Stimulated activated CD4-positive, alpha-beta T cell treated with anti-CD3 and anti-CD28 coated beads, Interleukin-1b, Interleukin-23, amount 100 ng/mL, for 1 hour (primary cell): ENCODE measurements at places on chromosomes 1 and 21.

DNA sequence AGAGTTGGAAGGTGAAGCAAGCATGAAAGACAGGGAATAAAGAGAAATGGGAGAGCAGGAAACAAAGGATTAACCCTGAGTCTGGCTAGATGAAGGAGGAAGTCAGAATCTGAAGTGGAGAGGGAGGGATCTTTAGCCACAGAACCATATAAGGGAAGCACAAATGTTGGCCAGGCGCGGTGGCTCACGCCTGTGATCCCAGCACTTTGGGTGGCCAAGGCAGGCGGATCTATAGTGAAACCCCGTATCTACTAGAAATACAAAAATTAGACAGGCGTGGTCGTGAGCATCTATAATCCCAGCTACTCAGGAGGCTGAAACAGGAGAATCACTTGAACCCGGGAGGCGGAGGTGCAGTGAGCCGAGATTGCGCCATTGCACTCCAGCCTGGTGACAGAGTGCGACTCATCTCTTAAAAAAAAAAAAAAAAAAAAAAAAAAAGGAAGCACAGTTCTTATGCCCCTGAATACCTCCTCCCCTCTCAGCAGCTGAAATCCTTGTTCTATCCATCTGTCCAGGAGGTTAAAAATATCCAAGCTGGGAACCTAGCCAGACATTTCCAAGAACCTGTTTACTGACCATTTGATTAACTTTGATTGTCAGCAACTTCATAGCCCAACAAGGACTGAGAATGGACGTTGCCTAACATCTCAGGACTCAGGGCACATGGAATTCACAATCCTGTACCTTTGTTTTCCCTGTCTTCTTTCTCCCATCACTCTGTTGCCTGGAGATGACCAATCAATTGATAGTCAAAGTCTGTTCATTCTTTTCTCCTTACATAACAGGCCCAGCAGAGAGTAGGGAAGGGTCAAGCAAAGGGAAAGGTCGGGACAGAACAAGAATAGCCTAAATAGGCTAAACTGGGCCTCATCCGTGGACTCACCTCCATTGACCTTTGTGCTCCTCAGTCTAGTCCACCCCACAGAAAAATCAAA is 10.6 kb downstream of the TXNIP start:
- DNase-seq = no peak

DNA sequence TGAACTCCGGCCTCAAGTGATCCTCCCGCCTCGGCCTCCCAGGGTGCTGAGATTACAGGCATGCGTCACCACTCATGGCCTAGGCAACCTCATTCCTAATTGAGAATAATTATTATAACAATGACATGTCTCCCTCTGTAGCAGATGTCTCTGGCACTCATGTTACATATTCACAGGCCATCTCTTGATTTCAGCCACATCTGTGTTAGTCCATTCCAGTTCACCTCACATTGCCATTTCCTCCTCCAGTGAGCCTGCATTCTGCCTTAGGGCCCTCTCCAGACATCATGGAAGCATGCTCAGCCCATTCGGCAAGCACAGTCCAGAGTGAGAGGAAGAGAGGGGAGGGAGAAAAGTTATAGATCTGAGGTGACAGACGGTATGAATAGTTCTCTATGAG is 32.5 kb downstream of the CDKN2C start:
- no peak for DNase-seq

- DNase-seq = no peak
Observed at GRCh38 chr21:35236090-35236489, 187.0 kb upstream of the RUNX1 start.

DNA sequence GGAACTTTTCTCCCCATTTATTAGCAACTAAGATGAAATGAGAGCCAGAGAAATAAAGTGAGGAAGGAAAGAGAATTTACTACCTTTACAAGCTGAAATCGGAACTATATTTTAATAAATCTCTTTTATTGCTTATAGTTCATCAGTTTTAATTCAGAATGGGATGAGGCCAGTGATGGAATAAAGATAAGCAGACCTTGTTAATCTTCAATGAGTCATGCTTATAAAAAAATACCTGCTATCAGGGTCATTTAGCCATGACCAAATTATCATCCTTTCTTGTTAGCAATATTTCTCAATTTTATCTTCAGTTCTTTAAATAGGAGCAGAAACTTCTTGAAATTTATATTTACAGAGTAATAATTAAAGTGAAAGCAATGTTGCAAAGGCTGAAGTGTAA is 26.1 kb downstream of the RGS4 start:
- DNase-seq = no peak

DNA sequence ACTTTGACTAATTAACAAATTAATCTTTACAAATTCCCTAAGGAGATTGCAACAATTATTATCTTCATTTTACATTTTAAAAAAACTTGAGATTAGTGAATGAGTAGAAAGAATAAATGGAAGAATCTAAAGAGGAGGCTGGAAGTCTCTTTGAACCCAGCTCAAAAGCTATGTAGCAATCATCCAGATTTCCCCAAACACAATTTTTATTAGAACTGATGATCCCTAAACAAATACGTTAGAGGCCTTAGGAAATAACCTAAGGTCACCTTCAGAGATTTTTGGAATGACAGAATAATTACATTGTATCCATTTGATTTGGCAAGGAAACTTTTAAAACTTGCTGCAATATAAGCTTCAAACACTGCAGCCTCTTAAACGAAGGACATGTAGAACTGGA is 242.4 kb upstream of the LYPLAL1 start:
- no peak for DNase-seq

GRCh38 chr1:155128755-155129473 is 1.2 kb downstream of the EFNA1 start:
- DNase-seq = no peak

DNA sequence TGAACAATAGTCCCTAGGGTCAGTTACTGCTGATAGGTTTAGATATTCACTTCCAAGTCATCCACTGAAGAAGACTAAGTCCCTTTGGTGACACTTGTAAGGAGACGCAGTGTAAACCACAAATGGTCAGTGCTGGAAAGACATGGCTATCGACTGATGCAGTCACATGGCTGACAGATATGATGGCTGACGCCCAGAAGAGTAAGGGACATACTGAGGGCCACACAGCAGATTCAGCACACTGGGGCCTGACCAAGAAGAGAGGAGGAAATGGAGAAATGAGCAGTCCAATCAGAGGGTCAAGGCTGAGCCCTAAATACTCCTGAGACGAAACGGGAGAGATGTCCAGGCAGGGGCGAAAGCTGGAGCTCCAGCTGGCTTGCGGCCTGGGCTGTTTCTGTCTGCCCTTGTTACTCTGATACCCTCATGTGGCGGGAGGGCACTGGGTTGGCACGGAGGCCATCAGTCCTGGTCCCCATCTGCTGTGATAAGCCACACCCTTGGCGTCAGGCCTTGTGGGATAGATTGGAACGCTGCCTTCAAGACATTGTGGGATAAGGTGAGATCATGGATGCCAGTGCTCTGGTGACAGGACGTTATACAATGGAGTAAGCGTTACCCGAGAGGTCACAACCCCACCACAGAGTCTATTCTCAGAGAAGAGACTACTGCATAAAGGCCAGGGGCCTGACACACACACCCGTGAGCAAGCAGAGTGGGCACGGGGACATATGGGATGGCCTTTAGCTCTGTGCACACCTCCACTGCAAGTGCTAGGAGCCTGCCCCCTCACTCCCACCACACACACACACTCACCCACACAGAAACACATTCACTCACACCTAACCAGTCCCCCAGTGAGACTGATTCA is 158.4 kb downstream of the TRABD2B start:
- DNase-seq = no peak

- no peak for DNase-seq
Observed at GRCh38 chr1:115189814-115190539, 100.7 kb upstream of the TSPAN2 start.

DNA sequence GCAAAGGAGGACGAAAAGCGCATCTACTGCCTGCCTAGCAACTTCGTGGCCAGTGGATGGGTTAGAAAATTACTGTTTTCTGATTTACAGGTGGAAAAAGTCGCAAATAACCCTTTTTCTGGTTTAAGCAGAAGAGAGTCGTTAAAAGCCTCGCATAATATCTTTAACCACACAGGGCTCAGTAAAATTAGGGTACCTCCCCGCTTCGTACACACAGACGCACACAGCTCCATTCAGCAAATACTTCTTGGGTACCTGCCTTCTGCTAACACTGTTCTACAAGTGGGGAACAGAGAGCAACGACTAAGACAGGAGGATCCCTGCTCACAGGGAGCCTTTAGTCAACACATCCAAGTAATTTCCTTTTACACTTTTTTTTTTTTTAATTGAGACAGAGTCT is 704 bp downstream of the ALG6 start:
- no peak for DNase-seq

- no peak for DNase-seq
Observed at GRCh38 chr1:150061632-150062101, 5.9 kb upstream of the VPS45 start.

DNA sequence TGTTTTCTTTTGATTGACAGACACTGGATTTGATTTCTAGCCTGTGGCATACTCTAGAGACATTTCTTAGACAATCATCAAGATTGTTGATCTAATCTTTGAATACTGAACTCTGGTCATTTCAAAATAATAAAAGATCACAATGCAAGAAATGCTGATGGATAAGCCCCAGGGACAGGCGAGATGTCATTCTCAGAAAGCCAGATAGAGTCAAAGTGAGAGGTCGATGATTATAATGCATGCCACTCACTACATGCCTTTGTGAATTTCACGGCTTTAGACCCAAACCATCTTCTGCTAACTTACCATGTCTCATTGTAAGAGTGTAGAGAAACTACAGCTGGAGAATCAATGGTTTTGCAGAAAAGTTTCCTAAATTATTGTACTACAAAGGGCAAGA is 257.1 kb downstream of the DYRK1A start:
- no peak for DNase-seq

- no peak for DNase-seq
Observed at GRCh38 chr1:39919545-39919944, 17.8 kb upstream of the MYCL start.

DNA sequence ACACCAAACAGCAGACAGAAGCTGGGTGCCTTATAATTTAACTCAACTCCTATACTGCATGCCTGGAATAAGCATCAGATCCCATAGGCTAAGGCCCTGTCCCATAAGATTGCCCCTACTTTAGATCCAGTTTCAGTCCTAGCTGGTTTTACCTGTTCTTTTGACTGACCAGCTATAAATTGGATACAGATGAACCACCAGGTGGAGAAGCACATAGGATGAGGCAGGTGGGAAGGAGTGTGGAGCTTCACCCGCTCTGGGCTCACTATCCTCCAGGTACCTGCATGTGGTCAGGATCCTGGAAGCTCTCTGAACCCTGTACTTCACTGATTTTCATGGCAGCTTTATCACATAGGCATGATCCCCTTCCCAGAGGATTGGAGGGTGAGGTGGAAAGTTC is 51.3 kb downstream of the MAST2 start:
- DNase-seq = no peak

GRCh38 chr1:193736507-193736906 is 550.1 kb upstream of the B3GALT2 start:
- DNase-seq = no peak

DNA sequence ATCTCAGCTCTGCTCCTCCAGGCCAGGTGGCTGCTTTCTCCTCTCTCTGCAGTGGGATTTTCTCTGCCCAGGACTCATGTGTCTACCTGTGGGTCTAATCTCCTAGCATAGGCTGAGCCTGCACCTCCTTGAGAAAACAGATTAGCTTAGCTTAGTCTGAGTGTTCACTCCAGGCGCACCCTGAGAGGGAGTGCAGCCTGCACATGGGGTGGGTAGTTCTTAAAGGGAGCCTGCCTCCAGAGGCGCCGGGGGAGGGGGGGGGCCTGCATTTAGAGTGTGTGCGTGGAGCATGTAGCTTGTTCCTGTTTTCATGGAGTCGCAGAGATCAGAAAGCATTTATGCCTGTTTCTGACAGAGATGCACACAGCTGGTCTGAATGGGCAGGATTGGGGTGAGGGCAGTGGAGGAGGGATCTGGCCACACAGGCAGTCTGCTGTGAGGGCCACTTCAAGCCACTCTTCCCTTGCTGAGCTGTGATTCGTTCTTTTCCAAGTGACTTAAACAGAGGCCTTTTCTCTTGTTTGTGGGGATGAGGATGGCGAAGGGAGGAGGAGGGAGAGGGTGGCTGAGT is 45.2 kb downstream of the GALNT2 start:
- DNase-seq = no peak

- DNase-seq = no peak
Observed at GRCh38 chr1:187759825-187760333, 931.1 kb downstream of the PLA2G4A start.
